ENCODE measurements at places on chromosomes 2 and 18. TPM values are rescaled to one million over a fixed set of nuclear protein-coding genes. Genes with fewer than 3 reads are reported as not detected.

GRCh38 chr2:28481905-28482304 is 14.0 kb upstream of the PLB1 start:
- DNase-seq = no peak

GRCh38 chr2:66872986-66873754 is 438.2 kb downstream of the MEIS1 start:
- no peak for DNase-seq

DNA sequence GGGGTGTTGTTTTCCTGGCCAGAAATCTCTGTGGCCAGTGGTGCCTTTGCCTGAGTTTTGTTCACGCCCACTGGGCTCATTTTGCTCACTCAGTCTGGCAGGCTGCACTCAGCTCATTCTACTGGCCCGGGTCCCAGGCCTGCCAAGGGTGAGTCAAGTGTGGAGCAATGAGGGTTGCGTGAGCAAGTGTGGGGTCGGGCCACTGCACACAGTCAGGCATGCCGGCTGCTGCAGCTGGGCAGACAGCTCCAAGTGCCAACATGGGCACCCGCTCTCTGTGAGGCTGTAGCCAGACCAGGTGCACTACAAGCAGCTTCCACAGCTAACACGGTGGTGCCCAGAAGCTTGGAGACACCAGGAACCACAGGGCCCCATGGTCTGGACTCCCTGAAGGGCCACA is 801.1 kb upstream of the RAB6C start:
- DNase-seq = no peak

- DNase-seq = peak; percentile 39
Observed at GRCh38 chr2:16546128-16546754, 119.4 kb downstream of the CYRIA start.

- DNase-seq = no peak
Observed at GRCh38 chr2:48479915-48480314, 50.0 kb upstream of the STON1 start.

- no peak for DNase-seq
Observed at GRCh38 chr2:70199320-70199864, 8.6 kb upstream of the C2orf42 start.

DNA sequence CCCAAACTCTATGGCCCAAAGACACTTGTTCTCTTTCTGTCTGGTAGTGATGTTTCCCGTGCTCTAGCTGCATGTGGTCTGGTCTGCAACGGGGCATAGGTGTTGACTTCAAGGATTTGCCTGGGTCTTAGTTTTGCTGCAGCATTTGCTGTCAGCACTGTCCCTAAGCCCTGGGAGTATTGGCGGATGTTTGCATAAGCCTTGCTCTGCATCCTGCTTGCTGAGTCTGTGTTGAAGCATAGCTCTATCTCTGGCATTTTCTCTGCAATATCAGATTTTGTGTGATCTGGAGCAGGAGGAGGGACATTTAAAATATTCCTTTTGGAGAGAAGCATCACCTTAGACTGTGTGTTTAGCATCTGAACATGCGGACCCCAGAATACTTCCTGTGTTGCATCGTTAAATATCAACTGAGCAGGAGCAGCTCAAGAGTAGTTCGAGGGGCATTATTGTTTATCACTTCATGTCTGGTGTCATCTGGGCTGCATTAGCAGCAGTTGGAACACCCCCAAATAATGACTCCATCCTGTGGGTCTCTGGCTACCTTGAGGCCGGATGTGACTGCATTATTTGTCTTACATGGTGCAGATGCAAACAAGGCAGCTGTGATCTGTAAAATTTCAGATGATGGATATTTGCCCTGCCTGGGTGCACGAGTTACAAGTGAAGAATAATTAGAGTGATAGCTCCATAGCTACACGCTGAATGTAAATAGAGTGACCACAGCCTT is 231.7 kb downstream of the TRIB2 start:
- DNase-seq = no peak

- no peak for DNase-seq
Observed at GRCh38 chr2:57862727-57863126, 183.9 kb upstream of the VRK2 start.

DNA sequence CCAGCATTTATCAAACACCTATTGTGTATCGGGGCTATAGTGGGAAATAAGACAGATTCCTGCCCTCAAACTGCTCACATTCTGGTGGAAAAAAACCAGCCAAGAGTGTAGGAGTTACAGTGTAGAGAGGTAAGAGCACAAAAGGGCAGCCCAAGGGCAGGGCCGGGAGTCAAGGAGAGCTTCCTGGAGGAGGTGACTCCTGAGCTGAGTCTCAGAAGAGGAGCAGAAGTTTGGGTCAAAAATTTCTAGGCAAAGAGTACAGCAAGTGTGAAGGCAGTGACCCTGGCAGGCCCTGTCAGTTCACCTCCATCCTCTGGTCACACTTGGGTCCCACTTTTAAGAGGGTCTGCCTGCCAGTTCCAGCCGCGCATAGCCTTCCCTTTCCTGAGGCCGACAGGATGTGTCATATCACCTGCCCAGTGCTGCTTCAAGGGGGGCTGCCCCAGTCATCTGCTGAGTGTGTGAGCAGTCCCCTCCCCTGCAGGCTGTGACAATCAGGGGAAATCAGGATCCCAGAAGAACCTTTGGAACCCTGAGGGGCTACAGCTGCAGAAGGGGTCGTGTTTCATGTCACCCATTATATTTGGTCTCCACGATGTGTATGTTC is 118.4 kb downstream of the GLI2 start:
- no peak for DNase-seq

GRCh38 chr2:181234487-181234891 is 222.7 kb upstream of the ITGA4 start:
- no peak for DNase-seq

- DNase-seq = peak; percentile 38
Observed at GRCh38 chr2:84077496-84077895, 381.6 kb downstream of the SUCLG1 start.

DNA sequence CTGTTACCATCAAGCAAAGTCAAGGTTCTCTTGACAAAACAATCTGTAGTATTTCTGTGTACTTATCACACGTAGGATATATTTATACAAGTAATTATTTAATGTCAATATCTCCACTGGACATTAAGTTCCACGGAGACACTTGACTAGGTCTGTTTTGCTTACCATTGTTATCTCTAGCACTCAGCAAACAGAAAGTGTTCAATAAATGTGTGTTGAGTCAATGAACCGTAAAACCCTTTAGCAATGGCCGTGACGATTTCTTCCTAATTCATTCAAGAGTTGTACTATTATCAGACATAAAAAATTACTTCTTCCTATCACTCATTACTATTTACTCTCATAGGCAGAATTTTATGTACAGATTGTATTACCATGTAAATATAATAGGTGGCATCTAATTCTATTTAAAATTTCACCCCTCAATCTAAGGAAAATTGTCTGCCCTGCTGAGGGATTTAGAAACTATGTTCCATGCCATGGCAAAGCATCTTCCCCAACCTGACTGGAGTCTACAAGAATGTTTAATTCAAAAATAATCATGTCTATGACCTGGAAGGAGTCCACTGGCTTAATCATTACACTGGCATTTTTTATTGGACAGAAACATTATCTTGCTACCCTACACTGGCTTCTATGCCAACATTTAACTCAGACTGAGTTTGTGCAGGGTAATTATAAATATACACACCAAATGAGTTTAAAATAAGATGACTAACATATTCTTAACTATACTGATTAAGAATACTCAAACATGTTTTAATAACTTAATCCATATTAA is 301.9 kb downstream of the ZEB2 start:
- no peak for DNase-seq

DNA sequence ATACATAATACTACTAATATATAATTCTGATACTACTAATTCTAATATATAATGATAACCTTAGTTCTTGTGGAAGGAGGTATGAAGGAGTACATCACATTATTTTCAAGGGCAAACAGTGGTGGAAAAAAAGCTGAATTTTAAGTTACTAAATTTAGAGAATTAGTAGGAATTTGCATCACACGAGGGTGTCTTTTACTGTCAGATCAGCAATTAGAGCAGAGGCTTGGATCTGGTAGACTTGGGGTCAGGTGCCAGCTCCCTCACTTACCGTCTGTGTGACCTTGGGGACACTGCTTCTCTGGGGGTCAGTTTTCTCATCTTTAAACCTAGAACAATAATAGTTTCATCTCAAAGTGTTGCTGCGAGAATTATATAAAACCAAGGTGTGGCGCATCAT is 114.1 kb upstream of the NEDD4L start:
- no peak for DNase-seq

DNA sequence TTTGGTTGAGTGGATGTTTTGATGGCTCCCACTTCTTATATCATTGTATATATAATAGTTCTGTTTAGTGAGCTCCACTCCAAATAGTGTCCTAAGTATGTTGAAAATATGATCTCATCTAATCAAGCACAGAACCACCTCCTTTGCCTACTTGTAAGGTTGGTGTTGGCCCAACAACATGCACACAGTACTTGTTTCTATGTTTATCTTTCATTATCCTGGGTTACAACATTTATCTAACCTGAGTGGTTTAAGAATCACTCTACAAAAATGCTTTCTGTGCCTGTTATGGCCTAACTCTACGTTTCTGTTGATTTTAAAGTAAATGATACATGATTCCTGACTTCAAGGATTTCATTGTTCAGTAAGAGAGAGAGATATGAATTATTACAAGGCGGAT is 281.9 kb downstream of the FIGN start:
- no peak for DNase-seq

DNA sequence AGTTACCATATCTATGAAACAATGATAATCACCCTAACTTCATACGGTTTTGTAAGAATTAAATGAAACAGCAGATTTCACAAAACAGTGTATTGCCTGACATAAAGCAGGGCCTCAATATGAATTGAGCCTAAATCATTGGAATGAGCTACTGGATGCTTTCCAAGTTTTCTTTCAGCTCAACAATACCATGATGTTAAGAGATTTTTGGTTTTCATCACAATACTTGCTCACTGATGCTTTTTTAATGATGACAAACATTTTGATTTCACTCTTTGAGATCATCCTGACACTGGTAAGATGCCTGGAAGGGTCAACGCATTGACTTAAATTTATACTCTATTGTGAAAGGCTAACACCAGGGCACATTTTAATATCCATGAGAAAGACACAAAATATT is 377.5 kb downstream of the ZNF521 start:
- DNase-seq = no peak

- no peak for DNase-seq
Observed at GRCh38 chr2:240252872-240253511, 112.5 kb upstream of the OTOS start.

GRCh38 chr18:22683196-22683676 is 249.9 kb upstream of the RBBP8 start:
- DNase-seq = no peak

- DNase-seq = no peak
Observed at GRCh38 chr18:3872641-3873040, 422.7 kb downstream of the TGIF1 start.

DNA sequence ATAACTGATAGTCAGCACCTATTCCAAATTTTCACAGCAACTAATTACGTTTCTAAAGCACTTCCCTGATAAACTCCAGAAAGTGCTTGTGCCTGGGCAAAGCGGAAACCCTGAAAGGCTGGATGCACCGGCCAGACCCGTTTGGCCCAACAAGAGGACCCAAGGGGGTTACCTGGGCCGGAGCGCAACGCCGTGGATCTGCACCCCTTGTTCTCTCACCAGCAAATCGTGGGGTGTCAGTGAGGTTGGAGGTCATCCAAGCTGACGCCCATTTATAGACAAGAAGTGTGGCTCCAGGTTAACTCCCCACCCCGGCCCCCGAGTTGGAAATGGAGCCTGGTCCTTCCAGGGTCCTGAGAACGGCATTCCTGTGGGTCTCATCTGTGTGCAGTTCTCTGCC is 167.0 kb upstream of the HDAC4 start:
- DNase-seq = no peak

DNA sequence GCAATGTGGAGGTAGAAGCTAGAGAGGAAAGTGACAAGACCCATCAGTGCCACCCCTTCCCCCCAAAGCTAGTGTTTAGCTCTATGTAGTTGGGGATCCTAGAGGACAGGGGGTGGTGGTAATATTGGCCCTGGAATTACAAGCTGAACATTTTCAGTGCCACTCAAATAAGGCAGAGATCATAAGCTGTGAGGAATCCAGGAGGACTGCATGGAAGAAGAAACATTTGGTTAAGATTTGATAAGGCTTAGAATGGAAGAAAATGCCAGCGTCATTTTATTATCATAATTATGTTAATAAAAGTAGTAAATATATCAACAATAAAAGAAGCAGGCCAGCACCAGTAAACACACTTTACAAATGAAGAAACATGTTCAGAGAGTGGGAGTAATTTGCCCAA is 33.7 kb downstream of the KCNK3 start:
- DNase-seq = no peak

DNA sequence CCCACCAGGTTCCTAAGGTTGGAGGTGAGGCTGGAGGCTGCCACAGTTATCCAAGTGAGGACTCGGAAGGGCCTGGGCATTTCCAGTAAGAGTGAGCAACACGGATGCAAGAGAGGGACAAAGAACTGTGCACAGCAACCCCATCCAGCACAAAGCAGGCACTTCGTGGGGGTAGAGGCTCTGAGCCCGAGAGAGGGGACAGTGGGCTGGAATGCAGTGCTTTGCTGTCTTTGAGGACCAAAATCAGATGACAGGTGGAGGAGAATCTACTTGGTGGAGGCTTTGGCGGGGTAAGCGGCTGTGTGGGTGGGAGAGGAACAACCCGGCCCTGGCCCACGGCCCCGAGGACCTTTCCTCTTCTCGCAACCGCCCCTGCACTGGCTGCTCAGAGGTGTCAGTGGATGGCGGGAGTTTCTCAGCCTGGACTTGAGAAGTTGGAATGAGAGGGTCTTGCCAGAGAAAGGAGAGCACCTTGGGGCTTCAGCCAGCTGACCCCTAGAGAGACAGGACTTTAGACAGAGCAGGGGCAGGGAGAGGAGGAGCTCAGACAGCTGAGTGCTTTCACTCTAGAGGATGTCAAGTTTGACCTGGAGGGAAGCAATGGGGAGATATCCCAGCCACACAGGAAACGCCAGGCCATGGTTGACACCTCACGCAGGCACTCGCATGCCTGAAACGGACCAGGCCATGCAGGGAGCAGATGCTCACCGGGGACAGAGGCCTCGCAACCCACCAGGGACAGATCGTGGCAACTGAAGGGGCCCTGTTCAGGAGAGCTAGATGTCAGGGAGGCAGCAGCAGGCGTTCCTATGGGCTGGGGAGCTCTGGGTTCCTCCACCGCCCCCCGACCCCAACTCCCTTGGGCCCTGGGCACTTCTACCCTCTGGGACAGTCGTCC is 11.6 kb downstream of the RAMP1 start:
- no peak for DNase-seq

- DNase-seq = no peak
Observed at GRCh38 chr2:108029496-108029895, 43.2 kb downstream of the SLC5A7 start.

The RNU2-63P gene
- 20.4 TPM for total RNA-seq

The AQP12A gene
- total RNA-seq = not detected

The IGFBP2 gene
- total RNA-seq = 366 TPM

The ALPP gene
- total RNA-seq = 0.20 TPM

The LOXHD1 gene
- 0.11 TPM for total RNA-seq

The ACMSD gene
- total RNA-seq = not detected

The SLC38A11 gene
- total RNA-seq = not detected

The ARMC9 gene
- 33.8 TPM for total RNA-seq

The ACOXL gene
- total RNA-seq = 33.3 TPM

The POTEC gene
- not detected for total RNA-seq

The TNFAIP6 gene
- 0.81 TPM for total RNA-seq

The SCN1A gene
- total RNA-seq = 0.13 TPM

The DSG2 gene
- 107 TPM for total RNA-seq
